ENCODE measurements at places on chromosomes 3 and 15. TPM values are rescaled to one million over a fixed set of nuclear protein-coding genes. Genes with fewer than 3 reads are reported as not detected.

DNA sequence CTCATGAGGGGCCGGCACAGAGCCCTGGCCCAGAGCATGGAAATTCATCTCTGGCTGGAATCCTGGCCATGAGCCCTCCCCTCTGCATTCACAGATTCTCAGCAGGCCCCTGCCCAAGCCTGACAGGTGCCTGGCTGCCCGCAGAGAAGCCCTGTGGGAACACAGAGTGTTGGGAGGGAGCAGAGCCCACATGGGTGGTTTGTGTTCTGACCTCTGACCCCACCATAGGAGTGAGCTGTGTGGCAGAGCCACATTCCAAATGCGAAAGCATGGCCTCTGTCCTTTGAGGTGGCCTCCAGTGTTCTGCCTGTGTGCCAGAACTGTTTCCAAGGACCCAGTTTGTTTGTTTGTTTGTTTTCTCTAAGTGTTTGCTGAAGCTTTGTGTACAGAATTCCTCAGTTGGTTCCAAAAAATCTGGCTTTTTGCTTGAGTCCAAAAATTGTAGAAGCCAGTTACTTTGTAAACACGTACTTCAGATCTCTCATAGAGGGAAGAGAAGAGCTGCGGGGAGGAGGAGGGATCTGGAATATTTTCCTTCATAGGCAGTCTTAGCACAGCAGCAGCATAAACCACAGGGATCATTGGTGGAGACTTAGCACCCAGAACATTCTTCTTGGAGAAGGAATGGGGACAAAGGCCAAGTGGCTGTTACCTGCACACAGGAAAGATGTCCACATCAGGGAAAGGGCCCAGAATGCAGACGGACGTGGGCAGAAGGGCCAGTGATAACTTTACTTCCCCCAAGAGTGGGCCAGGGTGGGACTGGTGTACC lies 36.0 kb downstream of the GRAMD2A start:
- DNase-seq, result no peak

- DNase-seq, result no peak
These were observed 16.5 kb downstream of the SEMA7A start for GRCh38 chr15:74417225-74417624.

DNA sequence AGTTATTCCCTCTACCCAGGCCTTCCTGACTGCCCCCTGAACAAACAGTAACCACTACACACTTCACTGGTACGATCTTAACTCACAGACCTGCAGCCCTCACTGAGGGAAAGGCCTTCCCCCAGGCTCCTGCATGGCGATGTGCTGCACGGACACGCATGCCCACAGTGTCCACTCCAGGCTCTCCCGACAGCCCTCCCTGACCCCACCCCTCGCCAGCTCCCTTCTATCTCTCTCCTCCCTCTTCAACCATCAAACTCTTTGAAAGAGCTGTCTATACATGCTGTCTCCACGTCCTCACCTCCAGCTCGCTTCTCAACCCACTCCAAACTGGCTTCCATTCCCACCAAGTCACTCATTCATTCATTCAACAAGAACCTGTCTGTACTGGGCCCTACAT lies 3.9 kb downstream of the SCN5A start:
- DNase-seq, result no peak

C3orf18 gene
- 15.7 TPM for polyA plus RNA-seq

CHL1 gene
- 19.6 TPM for polyA plus RNA-seq

RHOV gene
- 1.8 TPM for polyA plus RNA-seq

ARF4 gene
- polyA plus RNA-seq, result 196 TPM

GOLGA6L7 gene
- polyA plus RNA-seq, result 0.19 TPM

RPL39L gene
- polyA plus RNA-seq, result 18.7 TPM

CHD2 gene
- 140 TPM for polyA plus RNA-seq

All from renal pelvis (tissue), 12 donors.